Effector CD4-positive, alpha-beta T cell (primary cell): ENCODE measurements at places on chromosomes 7 and 10.

DNA sequence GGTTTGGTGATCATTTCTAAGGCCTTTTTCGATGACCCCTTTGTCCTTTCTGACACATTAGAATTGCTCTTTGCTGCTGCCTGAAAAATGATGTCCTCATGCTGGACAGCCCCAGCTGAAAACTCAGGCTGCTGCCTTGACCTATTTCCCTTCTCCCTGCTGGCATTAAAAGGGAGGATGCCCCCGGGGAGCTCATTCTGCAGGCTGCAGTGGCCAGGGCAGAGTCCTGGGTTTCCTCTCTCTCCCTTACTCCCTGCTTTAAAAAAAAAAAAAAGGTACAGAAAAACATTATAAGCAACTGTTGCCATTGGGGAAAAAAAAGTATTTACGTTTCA is 35.4 kb downstream of the LRRC4 start:
- DNase-seq = no peak

DNA sequence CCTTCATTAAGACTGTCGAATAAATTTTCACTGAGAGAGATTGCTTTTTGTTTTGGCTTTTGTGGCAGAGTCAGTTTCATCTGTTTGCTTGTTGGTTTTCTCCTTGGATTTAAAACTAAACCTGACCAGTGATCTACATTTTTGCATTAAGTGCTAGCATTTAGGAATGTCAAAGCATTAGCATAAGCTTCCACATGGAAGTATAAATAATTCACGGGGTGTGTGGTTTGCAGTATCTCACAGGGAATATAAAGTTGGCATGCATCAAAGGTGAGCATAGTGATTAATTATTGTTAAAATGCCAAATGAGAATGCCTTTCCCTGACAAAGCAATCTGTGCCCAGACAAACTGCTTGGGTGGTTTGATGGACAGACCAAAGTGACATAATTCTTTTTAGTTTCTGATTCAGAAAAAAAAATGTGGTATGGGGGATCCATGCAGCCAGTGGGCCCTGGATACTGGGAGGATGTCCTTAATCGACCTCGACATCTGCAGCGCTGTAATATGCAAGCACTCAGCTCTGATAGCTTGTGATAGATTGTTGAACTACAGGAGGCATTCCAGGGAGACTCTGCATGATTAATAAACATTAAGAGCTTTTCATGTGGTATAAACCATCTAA is 339.3 kb upstream of the POM121L12 start:
- no peak for DNase-seq

- no peak for DNase-seq
These were observed 338.7 kb downstream of the SORCS1 start for GRCh38 chr10:106825576-106826364.

- DNase-seq = no peak
These were observed 418.1 kb downstream of the ZNF716 start for GRCh38 chr7:57867884-57868701.

GRCh38 chr10:44046605-44047004 is 338.3 kb downstream of the CXCL12 start:
- DNase-seq = no peak

DNA sequence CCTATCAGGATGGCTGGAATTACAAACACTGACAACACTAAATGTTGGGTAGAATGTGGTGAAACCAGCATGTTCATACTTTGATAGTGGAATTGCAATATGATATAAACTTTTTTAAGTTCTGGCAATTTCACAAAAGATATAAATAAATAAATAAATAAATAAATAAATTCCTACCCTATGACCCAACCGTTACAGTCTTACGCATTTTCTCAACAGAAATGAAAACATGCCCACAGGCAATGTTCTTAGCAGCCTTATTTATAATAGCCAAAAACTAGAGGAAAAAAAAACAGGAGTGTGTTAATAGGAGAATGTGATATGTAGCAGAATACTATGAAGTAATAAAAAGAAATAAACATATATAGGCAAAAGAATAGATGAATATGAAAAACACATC is 318.9 kb downstream of the IPMK start:
- no peak for DNase-seq

DNA sequence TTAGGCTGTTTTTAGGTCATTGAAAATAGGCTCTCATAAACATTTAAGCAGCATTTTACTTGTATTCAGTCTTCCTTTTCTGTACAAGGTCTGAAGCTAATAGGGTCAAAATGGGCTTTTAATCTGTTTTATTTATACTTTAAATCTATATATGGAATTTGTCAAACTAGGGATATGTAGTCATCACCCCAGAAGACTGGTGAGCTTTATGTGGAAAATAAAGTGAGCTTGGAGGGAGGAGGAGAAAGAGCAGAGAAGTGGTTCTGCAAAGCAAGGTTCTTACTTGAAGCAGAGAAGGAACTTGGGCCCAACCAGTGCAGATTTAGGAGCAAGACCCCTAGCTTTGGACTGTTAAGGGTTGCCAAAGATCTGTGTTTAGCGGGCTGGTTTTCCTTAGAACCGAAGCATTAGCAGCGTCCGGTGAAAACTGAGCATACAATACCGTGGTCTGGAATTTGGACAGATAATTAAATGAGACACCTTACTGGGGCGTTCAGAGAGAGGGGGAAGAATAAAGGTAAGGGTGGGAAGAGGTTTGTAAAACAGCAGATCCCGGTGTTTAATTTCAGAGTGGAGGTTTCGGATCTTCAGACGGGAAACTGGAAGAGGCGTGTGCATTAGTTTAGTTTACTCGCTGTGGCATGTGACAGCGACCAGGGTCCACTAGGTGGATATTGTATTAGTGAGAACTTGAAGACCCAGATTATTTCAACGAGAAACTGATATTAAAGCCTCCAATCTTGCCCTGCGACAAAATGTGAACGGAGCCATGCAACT is 2.4 kb downstream of the BAMBI start:
- no peak for DNase-seq

DNA sequence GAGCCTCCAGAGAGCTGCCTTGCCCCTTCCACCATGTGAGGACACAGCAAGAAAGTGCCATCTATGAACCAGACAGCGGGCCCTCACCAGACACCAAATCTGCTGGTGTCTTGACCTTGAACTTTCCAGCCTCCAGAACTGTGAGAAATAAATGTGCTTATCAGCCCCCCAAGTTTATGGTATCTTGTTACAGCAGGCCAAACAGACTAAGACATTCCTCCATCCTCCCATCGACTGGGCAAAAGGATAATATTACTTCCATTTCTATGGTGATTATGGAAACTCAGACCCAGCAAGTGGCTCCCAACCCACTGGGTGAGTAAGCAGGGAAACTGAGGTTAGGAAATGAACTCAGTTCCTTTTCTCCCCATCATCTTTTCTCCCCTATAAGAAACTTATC is 288.4 kb downstream of the KCNMA1 start:
- no peak for DNase-seq

DNA sequence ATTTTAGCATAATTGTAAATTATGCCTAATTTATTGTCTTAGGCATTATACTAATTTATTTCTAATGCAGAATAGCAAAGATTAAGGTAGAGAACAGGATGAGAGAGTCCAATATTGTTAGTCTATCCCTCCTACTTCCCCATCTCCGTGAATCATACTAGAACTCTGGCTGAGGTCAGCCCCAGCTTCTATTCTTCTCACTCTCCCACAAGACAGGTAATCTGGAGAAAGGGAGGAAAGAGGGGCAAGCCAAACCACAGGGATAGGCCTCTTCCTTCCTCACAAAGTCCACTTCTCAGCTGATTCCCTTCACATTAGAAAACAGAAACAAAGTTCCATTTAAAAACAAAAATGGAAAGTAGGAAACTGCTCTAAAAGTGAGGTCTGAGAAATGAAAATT is 117.5 kb upstream of the LAMB4 start:
- no peak for DNase-seq

DNA sequence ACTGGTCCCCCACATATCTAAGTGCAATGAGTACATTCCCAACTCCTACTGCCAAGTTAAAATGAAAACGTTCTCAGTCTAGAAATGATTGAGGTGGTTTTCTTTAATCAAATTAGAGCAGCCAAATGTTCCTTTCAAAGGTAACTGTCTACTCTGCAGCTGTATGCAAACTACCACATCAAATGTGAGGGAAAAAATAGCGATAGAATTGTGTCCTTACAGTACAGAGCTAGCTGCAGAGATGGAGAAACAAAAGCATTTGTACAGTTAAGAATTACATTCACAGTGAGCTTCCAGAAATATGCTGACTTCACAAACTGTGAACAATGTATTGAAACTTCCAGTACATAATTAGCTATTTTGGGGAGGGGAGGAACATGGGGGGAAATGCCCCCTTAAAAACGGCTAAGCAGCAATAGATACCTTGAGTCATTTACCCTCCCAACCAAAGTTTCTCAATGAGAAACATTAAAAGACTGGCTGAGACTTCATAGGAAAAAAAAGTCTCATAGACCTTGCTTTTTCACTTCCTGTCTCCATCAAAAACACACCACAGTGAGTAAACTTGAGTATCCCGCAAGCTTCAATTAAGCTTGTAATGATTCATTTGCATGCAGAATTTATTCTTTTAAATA is 22.9 kb downstream of the CDK6 start:
- no peak for DNase-seq

- DNase-seq = no peak
These were observed 34.6 kb downstream of the AGK start for GRCh38 chr7:141585592-141586510.

DNA sequence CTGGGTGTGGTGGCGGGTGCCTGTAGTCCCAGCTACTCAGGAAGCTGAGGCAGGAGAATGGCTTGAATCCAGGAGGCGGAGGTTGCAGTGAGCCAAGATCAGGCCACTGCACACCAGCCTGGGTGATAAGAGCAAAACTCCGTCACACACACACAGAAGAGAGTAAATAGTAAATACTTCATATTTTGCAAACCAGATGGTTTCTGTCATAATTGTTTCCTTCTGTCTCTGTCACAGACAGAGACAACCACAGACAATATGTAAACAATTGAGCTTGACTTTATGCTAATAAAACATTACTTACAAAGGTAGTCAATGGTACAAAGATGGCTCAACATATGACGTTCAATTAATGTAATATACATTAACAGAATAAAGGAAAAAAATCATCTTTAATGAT is 83.7 kb downstream of the JMJD1C start:
- DNase-seq = no peak

- DNase-seq = no peak
These were observed 180.6 kb upstream of the CHRM2 start for GRCh38 chr7:136687693-136688322.

DNA sequence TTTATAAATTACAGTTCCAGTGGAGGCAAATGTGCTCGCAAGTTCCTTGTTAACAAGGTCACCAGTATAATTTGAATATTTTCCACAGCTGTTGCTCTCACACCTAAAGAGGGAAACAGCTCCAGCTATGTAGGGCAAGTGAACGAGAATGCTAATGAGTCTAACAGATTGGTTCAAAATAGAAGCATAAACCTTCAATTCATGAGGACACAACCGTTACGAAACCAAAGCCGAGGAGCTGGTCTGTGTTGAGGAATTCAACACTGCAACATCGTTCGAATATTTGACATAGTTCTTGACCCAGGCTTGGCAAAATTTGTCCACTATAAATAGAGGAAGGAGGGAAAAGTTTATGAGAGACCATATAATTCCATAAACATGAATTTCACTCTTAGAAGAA is 161.3 kb downstream of the KLF6 start:
- DNase-seq = no peak

DNA sequence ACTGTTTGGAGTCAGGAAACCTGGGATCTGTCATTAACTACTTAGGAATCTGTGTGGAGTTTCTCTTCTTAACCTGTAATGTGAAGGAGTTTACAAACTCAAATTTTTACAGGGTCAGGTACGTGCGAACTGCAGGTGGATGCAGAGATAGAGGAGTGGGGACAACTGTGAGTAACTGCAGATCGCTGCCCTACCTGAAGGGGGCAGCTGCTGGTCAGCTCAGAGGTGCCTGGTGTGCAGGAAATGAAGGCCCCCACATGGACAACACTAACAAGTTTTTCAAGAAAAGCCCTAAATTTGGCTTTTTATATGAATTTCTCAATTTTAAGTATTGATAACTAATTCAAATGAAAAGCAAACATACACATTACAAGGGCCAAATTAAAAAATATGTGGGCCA is 380.0 kb downstream of the REEP3 start:
- DNase-seq = no peak

DNA sequence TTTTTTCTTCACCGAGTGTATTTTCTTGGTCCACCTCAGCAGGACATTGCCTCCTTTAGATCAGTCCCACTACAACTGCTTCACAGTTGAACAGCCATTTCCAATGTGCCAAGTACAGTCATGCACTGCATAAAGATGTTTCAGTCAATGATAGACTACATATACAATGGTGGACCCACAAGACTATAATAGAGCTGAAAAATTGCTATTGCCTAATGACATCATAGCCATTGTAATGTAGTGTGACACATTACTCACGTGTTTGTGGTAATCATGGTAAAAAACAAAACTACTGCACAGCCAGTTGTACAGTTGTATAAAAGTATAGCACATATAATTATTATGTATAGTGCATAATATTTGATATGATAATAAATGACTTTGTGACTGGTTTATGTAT is 113.8 kb upstream of the HPS1 start:
- no peak for DNase-seq

GRCh38 chr10:25125201-25125611 is 49.6 kb upstream of the GPR158 start:
- DNase-seq = no peak

- DNase-seq = no peak
These were observed 67.3 kb upstream of the DNAJB12 start for GRCh38 chr10:72421885-72422540.

GRCh38 chr7:22896917-22897316 is 74.3 kb upstream of the TOMM7 start:
- no peak for DNase-seq

DNA sequence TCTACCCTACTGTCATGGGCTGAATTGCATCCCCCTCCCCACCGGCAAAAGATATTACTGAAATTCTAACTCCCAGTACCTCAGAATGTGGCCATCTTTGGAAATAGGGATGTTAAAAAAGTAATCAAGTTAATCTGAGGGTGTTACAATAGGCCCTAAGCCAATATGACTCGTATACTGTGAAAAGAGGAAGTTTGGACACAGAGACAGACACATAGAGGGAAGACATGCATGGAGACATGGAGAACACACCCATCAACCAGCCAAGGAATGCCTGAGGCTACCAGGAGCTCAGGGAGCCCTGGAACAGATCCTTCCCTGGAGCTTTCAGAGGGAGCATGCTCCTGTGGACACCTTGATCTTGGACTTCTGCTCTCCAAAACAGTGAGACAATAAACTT is 138.2 kb upstream of the ADO start:
- DNase-seq = no peak

DNA sequence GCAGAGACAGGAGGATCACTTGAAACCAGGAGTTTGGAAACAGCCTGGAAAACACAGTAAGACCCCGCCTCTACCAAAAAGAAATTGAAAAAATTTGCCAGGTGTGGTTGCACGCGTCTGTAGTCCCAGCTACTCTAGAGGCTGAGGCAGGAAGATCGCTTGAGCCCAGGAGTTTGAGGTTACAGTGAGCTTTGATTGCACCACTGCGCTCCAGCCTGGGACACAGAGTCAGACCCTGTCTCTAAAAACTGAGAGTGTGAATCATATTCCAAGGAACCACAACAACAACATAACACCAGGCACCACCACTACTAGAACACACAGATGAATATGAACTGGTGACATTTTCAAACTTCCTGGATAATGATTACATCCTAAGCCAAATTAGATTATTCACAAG is 324.2 kb downstream of the CALN1 start:
- no peak for DNase-seq

- no peak for DNase-seq
These were observed 96.8 kb downstream of the PRLHR start for GRCh38 chr10:118498623-118499022.
